Activated naive CD8-positive, alpha-beta T cell treated with anti-CD3 and anti-CD28 coated beads for 36 hours (primary cell): ENCODE measurements at places on chromosomes 4 and X.

DNA sequence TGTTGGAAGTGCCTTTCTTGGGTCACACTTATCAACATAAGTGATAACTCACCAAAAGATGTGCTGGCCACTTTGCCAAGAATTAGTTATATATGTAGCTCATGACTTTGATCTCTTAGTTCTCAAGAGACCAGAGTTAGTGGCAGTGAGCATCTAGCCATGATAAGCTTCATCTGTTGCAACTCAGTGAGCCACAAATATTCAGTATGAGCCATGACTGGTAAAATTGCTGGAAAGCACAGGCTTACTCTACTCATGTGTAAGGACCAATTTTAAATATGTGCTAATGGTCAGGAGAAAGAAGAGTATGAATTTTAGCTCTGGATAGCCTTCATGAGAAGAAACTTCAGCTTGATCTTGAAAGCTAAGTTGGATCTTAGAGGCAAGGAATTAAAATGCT lies 59.4 kb upstream of the TLL1 start:
- DNase-seq, result no peak

DNA sequence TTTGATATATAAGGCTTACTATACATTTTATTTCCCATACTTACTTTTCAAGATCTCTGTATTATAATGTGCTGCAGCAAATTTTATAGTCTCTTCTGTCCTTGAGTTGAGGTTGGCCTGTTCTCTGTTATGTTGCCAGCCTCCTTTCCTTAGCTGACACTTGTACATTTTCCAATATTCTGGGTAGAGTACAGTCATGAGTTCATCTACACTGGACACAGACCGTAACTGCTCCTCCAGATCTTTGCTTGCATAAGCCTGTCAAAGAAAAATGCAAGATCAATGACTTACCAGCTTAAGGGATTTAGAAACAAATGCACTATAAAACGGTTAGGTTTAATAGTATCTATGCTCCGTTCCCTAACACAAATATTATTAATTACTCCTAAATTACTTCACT lies 63.2 kb downstream of the VEGFC start:
- no peak for DNase-seq

GRCh38 chr4:16125571-16126445 lies 42.0 kb upstream of the PROM1 start:
- DNase-seq, result no peak

DNA sequence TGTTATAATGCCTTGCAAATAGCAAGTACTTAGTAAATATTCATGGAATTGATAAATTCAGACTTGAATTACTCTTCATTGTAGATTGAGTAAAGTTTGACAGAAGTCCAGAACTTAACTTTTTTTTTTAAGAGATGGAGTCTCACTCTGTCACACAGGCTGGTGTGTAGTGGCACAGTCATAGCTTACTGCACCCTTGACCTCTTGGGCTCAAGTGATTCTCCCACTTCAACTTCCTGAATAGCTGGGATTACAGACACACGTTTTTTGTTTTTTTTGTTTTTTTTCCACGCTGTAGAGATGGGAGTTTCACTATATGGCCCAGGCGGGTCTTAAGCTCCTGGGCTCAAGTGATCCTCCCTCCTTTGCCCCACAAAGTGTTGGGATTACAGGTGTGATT lies 32.1 kb downstream of the UBE2K start:
- no peak for DNase-seq

DNA sequence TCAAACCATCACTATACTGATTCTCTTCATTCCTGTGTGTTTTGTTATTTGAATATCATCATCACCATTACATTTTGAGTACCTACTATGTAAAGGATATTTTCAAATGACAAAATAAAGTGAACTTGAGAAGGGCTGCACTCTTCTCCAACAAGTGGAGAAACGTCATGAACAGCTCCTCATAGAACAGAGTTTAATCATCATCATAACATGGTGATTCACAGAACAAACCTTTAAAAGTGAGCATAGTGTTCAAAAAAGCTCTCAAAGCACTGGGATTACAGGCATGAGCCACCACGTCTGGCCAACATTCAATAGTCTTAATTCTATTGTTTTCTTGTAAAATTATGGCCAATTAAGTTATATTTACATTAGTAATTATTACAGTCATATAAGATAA lies 993.9 kb downstream of the PDHA2 start:
- no peak for DNase-seq

- DNase-seq, result peak; percentile 44
These were observed 41.5 kb downstream of the DTHD1 start for GRCh38 chr4:36322921-36323354.

- no peak for DNase-seq
These were observed 187.0 kb downstream of the AFAP1 start for GRCh38 chr4:7752649-7753048.

DNA sequence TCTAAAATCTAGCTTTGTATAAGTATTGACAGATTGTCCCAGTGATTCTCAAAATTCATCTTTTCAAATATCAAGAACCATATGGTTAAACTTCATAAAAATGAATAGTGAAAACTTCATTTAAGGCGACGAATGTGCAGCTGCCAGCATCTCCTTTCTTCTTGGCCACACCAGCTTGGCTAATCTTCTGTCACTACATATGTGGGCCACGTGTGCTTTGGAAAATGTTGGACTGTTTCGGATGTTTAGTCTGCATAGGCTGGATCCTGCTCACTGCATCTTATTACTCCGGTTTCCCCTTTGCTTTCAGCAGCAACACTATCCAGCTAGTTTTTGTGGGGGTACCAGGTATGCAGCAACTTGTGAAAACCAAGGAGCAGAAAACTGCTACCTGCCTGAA lies 221.9 kb downstream of the BMPR1B start:
- no peak for DNase-seq

DNA sequence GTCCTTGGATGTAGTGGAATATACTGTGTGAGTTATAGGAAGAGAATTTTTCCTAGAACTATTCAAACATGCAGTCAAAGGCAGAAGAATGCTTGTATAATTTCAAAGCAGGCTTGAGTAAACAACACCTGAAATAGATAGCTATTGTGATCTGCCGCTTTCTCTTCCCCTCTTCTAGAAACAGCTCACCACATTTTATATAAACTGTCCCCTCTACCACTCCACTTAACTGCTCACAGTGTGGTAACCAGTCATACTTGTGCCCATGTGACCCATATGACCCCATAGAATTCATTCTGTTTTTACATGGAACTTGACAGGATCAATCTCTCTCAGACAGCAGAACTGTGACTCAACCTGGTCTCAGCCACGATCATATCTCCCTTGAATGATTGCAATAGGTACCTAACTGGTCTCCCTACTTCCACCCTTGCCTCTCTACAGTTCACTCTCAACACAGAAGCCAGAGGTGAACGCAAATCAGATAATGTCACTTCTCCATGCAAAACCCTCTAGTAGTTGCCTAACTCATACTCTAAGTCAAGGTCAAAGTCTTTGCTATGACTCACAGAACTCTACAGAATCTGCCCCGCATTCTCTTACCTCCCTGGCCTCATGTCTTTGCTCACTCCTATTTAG lies 85.6 kb upstream of the EFHC2 start:
- no peak for DNase-seq

- DNase-seq, result no peak
These were observed 49.4 kb upstream of the FAT1 start for GRCh38 chr4:186772936-186773487.

DNA sequence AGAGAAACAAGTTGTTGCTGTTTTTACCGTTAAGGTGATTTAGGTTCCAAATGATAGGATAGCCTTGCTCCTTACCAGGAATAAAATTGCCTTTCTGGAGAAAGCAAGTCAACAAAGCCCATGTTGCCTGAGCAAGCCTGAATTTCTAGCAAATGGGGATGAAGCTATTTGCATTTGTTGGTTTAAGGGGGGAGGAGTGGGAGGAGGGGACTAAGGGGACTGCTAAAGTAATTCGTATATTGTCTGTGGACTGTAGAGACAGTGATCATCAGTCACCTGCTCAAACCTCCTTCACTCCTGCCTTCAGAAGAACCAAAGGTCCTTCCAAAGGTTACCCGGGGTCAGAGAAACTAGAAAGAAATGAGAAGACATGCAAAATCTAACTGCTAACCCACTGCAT lies 65.8 kb downstream of the SCML2 start:
- DNase-seq, result no peak

DNA sequence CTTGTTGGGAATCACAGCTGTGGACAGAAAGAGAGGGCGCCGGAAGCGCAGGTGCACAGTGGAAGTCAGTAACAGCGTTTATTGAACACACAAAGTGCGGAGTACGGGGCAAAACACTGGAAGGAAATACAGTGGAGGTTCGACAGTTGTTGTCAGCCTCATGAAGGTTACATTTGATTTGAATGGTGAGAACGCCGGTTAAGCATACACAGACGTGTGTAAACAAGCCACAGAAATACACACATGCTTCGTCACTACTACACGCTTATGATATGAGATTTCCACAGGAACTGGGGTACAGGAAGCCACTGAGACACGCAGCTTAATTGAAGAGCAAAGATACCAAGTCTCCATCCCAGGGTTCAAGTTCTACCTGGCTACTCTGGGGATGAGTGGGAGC lies 12.0 kb downstream of the CCKAR start:
- DNase-seq, result no peak

DNA sequence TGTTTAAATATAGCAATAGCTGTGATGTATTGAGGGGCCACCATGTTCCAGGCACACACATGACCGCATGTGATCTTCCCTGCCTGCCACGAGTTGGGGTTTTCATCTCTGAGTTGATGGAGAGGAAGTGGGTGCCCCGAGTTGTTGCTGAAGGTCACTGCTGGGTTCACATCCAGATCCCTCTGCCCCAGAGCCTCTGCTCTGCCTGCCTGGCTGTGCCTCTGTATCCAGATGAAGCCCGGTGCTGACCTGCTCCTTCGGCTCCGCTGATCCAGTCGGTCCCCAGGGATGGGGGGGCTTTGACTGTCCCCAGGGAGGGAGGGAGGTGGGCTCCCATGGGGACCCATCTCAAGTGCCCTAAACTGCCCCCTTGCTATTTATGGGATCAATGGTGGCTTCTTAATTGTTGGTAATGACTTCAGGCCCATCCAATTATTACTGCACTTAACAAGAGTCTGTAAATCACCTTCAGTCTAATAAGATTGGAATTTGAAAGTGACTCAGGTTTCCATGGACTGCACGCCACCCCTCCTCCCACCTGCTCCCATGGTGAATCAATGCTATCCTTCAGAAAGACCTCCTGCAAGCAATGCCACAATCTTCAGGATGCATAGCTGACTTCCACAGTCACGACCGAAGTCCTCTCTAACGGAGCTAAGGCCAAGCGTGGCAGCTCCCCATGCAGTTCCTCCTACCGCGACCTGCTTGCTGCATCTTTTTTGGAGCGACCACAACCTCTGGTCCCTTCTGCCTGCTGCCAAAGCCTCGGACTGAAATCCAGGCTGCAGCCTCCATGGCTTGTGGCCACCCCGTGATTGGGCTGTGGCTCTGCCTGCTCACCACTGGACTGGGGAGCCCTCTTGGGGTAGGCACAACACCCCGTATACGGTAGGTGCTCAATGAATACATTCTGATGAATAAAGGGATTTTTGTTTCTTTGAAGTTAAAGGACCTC lies 73.1 kb downstream of the CPZ start:
- no peak for DNase-seq

DNA sequence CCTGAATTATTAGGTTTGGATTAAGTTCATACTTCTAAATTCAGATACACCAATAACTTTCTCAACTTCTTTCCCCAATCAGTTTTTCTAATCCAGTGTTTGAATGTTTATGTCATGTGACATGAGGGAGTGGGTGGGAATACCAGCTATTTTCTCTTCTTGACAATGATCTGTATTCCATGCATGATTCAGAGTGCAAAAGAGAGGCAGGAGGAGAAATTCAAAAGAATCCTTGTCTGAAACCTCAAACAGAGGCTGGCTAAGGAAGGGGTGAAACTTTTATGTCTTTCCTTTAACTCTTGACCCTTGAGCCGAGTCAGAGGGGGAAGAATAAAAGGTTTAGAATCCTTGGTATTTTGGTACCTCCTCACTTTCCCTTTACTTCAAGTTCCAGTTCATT lies 544.7 kb downstream of the SPRY1 start:
- DNase-seq, result no peak

- DNase-seq, result no peak
These were observed 191.6 kb upstream of the LDB2 start for GRCh38 chr4:17090063-17090462.

DNA sequence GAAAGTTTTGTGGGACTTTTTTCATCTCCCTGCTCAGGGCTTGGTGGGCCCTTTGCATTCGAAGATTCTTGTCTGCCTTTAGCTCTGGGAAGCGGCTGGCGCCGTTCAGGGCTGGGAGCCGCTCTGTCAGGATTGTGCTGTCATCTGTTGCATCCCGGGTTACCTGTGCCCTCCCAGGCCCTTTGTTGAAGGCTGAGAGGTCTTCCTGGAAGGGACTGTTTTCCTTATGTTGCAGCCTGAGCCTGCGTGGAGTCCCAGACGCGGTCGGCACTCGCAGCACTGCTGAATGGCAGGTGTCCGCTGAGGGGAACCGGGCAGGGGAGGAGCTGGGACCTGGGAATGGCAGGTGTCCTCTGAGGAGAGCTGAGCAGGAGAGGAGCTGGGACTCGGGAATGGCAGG lies 15.9 kb downstream of the RGS12 start:
- no peak for DNase-seq

DNA sequence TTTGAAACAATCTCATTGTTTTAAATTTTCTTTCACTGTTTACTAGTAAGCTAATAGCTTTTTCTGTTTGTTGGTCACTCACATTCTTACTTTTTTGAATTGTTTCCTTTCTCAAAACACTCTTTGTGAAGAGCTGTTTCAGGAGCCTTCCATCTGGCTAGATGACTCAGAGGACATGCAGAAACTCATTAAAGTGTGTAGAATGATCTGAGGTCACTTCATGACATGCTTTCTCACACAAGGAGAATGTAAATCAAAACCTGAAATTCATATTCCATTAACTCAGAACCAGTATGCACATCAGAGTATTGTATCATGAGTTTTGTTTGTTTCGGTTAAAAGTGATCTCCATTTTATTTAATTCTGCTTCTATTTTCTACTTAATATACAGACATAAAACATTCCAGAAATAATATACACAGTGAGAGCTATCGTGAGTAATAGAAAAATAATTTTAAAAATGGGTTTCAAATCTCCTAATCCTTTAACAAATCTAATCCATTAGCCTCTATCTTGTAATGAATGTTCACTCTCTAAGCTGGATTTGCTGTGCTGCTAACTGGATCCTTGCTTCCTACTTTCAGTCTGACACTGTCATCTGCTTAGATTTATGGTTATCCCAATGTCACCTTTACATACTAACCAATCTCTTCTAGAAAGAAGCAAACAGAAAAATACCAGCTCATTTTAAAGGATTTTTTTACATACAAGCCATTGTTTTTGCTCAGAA lies 449.6 kb downstream of the FSTL5 start:
- no peak for DNase-seq

GRCh38 chrX:147981038-147981752 lies at the start of gene FMR1NB:
Gene FMR1NB (plus strand): TSS chrX:147981337. CDS start chrX:147981403, 66 bp downstream.
- no peak for DNase-seq

GRCh38 chrX:10399043-10399741 lies 221.2 kb downstream of the MID1 start:
- DNase-seq, result no peak

GRCh38 chr4:97953171-97953941 lies 189.9 kb downstream of the STPG2 start:
- no peak for DNase-seq

GRCh38 chr4:8163026-8163425 lies 4.4 kb upstream of the ABLIM2 start:
- DNase-seq, result no peak
